ENCODE measurements at places on chromosomes 2 and 18.
A peak's percentile ranks its signal among the peaks of the same experiment; 100 is the strongest.

DNA sequence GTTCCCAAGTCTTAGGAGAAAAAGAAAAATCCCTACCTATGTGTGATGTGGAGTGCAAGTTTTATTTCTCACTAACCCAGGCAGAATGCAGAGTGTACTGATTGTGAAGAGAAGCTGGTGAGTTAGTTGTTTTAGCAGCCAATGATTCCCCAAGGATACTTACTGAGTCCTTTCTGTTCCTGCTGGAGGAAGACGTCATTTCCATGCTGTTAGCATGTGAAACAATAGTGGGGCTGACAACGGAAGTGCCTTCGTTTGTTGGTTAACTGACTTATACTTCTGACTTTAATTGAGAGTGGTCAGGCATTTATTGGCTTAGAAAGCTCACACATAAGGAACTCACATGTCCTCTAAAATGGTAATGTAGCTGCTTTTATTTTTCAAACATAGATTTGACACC lies 180.6 kb downstream of the MC4R start:
- peak; percentile 1 for DNase-seq

GRCh38 chr2:191661097-191661924 lies 16.6 kb upstream of the NABP1 start:
- DNase-seq = no peak

DNA sequence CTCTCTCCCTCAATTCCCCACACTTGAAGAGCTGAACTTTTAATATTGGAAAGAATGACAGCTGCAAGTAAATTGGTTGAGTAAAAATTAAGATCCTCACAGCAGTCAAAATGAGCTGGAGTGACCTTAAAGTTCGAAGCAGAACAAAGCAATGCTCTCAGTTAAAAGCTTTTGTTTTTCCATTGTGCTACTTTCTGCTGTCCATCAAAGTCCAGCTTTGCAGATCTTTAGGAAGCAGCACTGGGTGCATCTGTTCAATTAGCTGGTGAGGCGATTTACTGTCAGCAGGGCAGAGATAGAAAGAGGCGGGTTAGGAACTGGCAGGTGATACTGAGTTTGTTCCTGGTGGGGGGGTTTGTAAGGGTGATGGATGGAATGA lies 834.8 kb downstream of the CPS1 start:
- no peak for DNase-seq

DNA sequence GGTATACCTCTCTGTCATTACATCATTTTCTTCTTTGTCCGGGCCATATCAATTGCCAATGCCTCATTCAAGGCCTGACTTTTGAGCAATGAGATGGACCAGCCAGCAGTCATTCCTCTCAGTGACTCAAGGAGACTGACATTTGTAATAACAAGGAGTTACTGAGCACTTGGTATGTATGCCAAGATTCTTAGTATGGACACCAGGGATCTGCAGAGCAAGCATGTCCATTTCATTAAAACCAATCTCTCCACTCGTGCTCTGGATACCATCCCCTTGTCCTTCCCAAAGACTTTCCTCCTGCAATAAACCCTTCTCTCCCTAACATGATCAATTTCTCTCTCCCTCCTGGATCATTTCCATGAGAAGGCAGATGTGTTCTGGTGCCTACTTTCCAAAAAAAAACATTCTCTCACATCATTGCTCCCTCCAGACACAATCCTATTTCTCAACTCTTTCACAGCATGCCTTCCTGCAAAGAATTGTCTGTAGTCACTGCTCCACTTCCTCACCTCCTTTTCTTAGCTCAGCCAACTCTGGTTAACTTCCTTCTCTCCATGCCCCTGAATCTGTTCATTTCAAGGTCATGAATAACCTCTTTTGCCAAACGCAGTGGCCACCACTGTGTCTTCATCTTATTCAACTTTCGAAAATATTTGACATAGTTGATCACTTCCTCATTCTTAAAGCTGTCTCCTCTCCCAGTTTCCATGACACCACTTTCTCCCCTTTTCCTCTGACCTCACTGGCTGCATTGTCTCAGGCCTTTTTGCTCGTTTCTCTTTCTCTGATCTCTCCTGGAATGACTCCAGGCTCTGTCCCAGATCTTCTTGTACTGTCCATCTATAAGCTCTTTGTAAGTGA lies 102.8 kb upstream of the CYP1B1 start:
- peak; percentile 64 for DNase-seq

GRCh38 chr2:163612332-163612731 lies 123.5 kb downstream of the FIGN start:
- DNase-seq = no peak

- DNase-seq = no peak
Observed at GRCh38 chr18:58536202-58536516, 92.7 kb downstream of the ALPK2 start.

- DNase-seq = no peak
Observed at GRCh38 chr2:10658914-10659257, 30.9 kb downstream of the NOL10 start.

DNA sequence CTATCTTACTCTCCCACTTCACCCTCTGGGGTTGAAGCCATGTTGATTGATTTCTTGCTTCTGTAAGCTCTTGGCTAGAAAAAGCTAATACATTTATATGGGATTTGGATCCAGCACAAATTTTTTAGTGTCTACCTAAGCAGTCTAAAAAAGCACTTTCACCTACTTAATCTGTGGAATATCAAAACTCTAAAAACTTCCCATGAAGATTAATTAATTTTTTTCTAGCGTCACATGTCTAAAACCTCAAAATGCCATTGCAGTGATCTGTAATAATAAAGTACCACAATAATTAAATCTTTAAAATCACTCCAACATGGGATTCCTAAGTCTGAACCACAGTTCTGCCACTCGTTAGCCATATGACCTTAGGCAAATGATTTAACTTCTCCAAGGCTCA lies 180.1 kb downstream of the EN1 start:
- no peak for DNase-seq

DNA sequence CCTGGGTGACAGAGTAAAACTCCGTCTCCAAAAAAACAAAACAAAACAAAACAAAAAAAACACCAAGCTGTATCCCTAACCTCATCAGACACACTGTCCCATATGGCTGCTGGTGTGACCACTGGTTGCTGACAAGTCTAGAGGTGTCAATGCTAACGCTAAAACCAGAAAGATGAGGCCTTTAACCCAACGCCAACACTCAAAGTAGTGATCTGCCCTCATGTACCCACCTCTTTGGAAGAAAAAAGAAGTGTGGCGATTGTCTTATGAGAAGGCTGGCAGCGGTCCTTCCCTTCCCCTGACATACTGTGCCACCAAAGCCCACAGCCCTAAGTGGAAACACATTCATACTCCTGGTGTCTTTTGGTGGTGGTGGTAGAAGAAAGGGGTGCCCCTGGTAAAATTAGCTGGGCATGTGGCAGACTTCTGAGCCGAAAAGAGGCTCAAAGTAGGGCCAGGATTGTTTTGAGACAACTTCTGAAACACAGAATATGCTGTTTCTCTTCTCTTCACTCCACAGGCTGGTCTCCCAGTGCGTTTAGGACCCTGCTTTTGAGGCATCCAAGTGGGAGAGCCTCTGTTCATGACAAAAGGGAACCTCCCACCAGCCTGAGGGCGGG lies 9.8 kb downstream of the SERTAD2 start:
- DNase-seq = no peak

DNA sequence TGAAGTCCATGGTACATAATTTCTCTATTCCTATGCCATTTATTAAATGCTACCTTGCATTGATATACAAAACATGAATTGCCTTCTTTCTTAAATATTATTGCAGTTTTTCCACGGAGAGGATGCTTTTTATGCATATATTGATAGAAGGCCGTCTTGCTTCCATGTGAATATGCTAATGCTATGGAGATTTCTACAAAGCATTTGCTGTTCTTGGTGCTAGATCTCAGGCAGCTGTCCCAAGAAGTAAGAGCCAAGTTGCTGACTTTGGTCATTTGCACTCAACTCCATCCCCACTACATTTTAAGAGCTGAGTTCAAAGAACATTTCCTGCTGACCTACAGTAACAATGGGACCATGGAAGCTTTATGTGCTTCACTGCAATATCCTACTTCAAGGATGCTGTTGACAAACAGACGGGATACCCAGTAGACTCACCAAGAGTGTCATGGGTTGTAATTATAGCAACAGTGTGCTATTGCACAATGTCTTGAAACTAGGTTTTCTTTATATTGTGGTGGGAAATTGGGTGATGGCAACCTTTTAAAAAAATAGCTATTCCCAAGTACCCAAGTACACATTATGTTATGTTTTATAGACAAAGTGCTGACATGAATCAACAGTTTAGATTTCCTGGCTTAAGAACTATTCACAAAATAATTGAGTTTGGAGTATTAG lies 1172.4 kb upstream of the PIK3C3 start:
- DNase-seq = no peak

DNA sequence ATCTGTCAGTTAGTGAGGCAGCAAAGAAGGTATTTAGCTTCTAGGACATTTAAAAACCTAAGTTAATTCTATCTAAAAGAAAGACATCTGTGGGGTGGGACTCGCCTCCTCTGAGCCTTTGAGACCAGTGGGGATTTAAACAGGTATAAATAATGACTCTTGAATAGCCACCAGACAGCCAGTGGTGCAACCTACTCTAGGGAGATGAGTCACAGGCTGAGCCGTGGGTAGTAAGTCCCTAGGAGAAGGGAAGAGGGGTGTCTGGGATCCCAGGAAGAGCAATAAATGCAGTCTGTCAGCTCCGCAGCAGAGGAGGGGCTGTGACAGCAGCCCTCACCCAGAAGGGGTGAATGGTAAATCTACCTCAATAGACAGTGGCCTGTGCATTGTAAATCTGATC lies 43.1 kb upstream of the GALNT3 start:
- DNase-seq = no peak

GRCh38 chr2:24121066-24121465 lies 2.1 kb downstream of the PFN4 start:
- DNase-seq = no peak

DNA sequence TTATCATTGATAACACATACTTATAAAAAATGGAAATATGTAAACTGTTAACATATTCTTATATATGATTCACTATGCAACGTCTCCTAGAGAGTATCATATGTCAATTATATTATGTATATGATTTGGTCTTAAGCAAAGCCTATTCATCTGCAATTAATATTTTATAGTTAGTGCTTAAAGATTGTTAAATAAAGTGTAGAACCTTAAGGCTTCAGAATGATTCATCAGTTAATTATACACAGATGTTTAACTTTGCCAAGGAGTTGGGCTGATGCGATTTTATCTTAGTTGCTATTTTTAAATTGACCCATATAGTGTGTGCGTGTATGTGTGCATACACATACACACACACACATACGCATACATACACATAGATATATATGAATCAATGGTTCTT lies 323.1 kb downstream of the RBM43 start:
- no peak for DNase-seq

DNA sequence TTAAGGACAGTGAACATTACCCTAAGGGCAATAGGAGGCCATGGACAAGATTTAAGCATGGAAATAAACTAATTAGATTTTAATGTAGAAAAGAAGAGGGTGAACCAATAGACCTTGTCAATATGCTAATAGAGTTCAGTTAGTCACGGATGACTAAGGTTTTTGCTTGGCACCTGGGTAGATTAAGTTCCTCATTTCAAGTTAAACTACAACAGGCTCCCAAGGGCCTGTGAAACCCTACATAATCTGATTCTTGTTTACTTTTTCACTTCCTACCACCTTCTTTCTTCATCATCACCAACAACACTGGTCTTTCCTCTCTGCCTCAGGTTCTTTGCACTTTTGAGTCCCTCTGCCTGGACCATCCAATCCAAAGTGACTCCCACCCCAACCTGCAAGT lies 14.8 kb downstream of the SP110 start:
- no peak for DNase-seq

DNA sequence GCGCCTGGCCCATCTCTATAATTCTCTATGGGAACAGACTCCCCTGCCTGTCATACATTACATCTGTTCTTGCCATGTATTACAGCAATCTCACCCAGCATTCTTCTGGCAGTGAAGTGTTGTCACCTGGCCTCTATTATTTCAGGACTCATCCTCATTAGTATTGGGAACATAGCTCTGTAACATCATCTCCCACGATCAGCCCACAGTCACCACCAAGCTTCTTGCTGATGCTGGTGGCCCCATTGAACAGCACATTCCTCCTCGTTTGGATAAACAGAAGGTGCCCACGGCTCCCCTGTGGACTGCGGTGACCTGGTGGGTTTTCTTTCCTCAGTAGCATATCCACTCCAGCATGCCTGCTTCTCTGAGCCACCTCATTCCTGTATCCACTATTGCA lies 21.5 kb downstream of the CHCHD5 start:
- DNase-seq = no peak
